ENCODE measurements at places on chromosomes 3 and 15. TPM values are rescaled to one million over a fixed set of nuclear protein-coding genes. Genes with fewer than 3 reads are reported as not detected.

MME gene
- total RNA-seq: not detected

TNFSF10 gene
- total RNA-seq: 97.9 TPM

INKA1 gene
- total RNA-seq: 0.46 TPM

XRN1 gene
- 77.8 TPM for total RNA-seq

PTPRG gene
- total RNA-seq: not detected

ADAMTS7 gene
- total RNA-seq: 0.12 TPM

FAM219B gene
- total RNA-seq: 65.8 TPM

AHSG gene
- total RNA-seq: not detected

RPN1 gene
- 164 TPM for total RNA-seq

KLF15 gene
- not detected for total RNA-seq

ZBBX gene
- not detected for total RNA-seq

THPO gene
- not detected for total RNA-seq

CFAP92 gene
- 0.10 TPM for total RNA-seq

MINDY2 gene
- total RNA-seq: 17.5 TPM

MAP1A gene
- 9.9 TPM for total RNA-seq

CPLX3 gene
- 0.12 TPM for total RNA-seq

SLC28A1 gene
- not detected for total RNA-seq

ZNF80 gene
- 0.10 TPM for total RNA-seq

ATP13A4 gene
- total RNA-seq: 1.6 TPM

HES1 gene
- total RNA-seq: 2.7 TPM

GRCh38 chr15:68417051-68417450, 14.9 kb downstream of the ITGA11 start:
- no peak for DNase-seq

DNA sequence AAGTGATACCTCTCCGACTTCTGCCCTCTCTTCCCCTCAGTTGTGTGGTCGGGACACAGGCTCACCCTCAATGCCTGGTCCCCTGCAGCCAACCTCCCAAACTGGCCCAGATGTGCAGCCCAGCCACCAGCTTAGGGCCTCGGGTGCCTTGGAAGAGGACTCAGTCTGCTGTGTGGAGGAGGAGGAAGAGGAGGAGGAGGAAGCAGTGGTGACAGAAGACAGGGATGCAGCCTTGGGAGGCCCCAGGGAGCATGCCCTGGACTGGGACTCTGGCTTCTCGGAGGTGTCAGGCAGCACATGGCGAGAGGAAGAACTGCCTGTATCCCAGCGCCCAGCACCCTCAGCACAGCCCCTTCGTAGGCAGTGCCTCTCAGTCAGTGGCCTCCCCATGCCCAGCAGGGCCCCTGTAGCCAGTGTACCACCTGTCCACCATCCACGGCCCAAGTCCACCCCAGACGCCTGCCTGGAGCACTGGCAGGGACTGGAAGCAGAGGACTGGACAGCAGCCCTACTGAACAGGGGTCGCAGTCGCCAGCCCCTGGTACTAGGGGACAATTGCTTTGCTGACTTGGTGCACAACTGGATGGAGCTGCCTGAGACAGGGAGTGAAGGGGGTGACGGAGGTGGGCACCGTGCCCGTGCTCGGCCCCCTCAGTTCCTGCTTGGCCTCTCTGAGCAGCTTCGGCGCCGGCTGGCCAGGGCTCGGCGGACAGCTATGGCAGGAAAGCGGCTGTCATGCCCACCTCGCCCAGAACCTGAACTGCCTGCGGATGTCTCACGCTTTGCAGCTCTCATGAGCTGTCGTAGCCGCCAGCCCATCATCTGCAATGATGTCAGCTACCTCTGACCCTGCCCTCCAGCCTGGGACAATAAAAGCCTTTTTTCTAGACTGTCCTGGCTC, 1.3 kb downstream of the INKA1 start:
- no peak for DNase-seq

DNA sequence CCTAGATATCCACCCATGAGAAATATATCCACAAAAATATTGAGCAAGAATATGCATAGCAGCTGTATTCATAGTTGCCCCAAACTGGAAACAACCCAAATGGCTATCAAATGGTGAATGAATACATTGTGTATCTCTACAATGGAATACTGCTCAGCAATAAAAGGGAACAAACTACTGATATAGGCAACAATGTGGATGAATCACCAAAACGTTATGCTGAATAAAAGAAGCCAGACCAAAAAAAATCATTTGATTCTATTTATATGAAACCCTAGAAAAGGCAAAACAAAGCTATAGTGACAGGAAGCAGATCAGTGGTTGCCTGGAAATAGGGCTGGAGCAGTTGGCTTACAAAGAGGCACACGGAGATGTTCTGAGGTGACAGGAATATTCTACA, 15.5 kb upstream of the CMTM7 start:
- no peak for DNase-seq

DNA sequence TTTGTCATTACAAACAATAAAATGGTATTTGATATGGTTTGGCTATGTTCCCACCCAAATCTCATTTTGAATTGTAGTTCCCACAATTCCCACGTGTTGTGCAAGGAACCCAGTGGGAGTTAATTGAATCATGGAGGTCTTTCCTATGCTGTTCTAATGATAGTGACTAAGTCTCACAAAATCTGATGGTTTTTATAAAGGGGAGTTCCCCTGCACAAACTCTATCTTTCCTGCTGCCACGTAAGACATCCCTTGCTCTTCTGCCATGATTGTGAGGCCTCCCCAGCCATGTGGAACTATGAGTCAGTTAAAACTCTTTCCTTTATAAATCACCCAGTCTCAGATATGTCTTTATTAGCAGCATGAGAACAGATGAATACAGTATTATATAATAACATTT, 15.4 kb upstream of the AADAC start:
- DNase-seq: no peak

DNA sequence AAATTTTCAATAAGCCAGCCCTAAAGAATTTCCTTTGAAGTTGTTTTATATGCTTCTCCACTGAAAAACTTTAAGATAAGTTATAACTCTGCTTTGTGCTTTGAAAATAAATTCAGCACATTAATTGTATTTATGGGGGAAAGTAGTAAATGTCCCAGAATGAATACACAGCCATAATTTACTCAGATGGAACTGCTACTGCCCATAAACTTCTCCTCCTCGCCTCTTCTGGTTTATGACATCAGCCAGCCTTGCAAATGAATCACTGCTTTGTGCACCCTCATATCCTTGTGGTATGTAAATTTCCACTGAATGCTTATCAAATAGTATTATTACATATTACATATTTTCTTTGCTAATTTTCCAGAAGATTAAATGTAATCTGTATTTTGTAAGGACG, 302.0 kb downstream of the DIPK2A start:
- DNase-seq: no peak

GRCh38 chr3:44649709-44650108, 1.2 kb downstream of the ZNF35 start:
- no peak for DNase-seq

- DNase-seq: no peak
Measured at GRCh38 chr3:184471439-184471838, 90.1 kb upstream of the EPHB3 start.

- DNase-seq: no peak
Measured at GRCh38 chr3:148042663-148043445, 633.7 kb downstream of the ZIC1 start.

- no peak for DNase-seq
Measured at GRCh38 chr3:189927975-189928895, 192.5 kb downstream of the P3H2 start.

GRCh38 chr15:65939901-65940617, 70.8 kb downstream of the RAB11A start:
- no peak for DNase-seq

DNA sequence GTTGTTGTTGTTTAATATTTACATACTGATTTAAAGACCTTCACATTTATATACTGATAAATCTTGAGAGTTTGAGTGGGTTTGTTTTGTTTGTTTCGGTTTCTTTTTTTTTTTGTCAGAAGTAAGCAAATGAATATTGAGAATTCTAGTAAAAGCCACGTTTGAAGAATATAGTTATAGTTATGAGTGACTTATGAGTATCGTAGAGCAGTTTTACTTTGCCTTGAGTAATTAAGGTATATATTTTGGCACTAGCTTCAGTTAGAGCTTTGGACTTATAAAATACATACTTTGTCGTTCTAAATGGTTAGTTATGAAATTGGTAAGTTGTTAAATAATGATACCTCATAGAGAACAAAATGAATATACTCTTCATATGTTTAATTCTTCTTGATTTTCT, 27.8 kb downstream of the ATP1B3 start:
- DNase-seq: no peak

GRCh38 chr3:79844176-79844575, 76.4 kb upstream of the ROBO1 start:
- no peak for DNase-seq

GRCh38 chr3:52408466-52408865, 36.4 kb downstream of the SEMA3G start:
- no peak for DNase-seq

- no peak for DNase-seq
Measured at GRCh38 chr3:43388175-43388574, 101.8 kb downstream of the SNRK start.

DNA sequence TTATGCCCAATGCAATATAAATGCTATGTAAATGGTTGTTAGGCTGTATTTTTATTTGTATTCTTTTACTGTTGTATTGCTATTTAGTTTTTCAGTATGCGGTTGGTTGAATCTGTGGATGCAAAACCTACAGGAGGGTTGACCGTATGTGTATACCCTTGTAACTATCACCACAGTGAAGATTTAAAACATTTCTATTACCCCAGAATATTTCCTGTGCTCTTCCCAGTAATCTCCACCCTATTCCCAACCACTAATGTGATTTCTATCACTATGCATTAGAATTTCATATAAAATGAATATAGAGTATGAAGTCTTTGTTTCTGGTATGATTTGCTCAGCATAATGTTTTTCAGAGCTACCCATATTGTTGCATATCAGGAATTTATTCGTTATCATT, 705.0 kb downstream of the MECOM start:
- DNase-seq: no peak

DNA sequence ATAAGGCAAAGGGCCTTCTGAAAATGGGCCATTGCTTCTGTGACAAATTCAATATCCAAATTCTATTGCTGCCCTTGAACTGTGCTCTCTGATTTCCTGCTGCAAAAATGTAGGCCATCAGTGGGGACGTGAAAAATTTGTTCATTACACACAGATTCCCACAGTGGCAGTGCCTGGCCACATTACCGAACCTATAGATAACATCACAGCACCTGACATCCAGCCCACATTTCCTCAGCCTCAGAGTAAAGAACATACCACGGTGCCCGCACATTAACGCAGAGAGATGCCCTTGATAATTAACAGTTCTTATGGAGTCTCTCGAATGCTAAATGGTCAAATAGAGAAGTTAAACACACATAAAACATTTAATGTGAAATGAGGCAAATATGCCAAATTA, 931.6 kb upstream of the CFAP20DC start:
- no peak for DNase-seq

DNA sequence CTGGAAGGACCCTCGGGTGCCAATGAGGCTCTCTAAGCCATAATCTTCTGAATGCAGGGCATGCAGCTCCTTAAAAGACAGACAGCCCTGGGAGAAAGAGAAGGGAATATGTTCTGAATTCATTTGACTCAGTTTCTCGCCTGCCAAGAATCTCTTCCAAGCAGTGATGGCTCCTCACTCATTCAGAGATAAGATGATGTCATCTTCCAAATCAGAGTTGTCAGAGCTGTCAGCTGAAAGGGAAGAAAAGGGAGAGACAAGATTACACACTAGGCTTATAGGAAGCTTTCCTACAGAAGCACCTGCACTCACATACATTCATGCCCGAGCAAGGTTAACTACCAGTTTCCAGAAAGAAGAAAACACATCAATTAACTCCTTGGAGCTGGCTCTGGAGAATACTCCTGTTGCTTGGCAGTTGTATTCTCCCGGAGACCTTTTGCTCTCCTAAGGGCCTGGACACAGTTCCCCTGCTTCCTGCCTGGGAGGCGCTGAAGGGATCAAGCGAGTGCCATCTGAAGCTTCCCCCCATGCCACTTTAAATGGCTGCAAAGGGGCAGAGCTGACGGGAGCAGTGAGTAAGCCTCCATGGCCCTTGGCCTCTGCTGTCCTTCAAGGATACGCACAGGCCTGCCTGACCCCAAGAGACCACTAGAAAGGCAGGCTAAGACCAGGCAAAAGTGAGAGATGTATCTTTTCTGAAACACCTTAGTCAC, 7.7 kb downstream of the RBM15B start:
- no peak for DNase-seq

DNA sequence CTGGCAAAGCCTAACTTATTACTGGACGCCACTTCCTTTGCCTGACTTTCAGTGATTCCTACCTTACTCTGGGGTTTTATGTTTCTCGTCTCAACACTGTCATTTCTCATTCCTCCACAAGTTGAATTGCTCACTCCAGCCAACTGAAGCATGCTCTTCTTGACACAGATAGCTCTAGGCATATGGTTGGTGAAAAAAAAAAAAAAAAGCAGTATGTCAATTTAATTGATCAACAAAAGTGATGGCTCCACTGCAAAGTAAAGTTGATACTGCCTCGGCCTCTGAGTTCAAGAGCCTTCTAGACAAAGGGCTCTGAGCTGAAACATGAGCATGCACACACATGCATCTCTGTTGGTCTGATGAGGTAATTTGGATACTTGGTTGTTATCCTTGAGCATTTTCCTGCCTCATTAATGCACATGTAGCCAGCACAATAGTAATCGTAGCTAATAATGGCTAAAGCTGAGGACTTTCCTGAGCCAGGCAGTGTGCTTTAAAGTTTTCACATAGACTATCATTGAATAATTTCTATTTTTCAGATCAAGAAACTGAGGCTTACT, 21.4 kb upstream of the UBE2Q2 start:
- DNase-seq: no peak

DNA sequence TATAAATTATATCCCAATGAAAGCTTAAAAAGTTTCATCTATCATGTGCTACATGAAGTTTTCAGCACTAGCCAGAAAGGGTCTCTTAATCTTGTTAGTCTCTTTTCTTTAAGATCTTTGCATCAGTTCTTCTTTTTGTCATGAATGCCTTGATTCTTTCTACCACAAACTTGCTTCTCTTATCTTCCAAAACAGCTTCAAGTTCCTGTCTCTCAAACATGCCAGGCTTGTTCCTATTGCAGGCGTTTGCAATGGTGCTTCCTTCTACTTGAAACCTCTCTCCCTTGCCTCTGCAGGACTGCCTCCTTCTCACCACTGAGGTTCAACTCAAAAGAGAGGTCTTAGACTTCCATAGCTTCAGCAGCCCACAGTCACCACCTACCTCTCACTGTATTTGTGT, 104.3 kb upstream of the FRMD4B start:
- no peak for DNase-seq

GRCh38 chr15:85125056-85125661, 143.5 kb downstream of the PDE8A start:
- DNase-seq: no peak

- DNase-seq: peak; percentile 62
Measured at GRCh38 chr3:52533623-52534280, at the start of gene NT5DC2. TSS of gene NT5DC2 (minus strand) at chr3:52533857. CDS start at chr3:52533737, 120 bp downstream.

DNA sequence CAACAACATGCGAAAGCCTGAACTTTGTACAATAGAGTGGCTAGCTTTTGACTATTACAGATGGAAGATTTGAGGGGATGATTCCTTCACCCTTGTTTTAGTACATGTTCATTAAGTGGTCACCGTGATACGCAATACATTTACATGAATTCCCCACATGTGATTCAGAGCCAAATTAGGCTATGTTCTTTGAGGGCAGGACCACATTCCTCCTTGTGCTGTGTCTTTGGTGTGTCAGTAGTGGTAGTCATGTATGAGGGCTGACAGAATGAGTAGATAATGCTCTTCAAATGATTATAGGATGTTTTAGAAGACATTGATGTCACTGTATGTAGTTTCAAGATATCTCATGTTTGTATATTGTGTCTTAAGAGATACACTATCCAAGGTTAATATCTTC, 12.1 kb downstream of the PTPRG start:
- DNase-seq: no peak

All from activated CD4-positive, alpha-beta T cell treated with anti-CD3 and anti-CD28 coated beads, Interleukin-2, amount 10 ng/mL, durations not matched to agents 7 days and 5 days (primary cell).